ENCODE measurements at places on chromosomes 1 and 21. TPM values are rescaled to one million over a fixed set of nuclear protein-coding genes. Genes with fewer than 3 reads are reported as not detected.

GRCh38 chr1:15869413-15869812 is 21.9 kb downstream of the SPEN start:
- H3K27me3 ChIP-seq = no peaks in the 10 kb centered on the region
- H3K36me3 ChIP-seq = peaks cover 17% of the 10 kb centered on the region
- no peak overlapping the region for H3K27ac ChIP-seq
- H3K4me1 ChIP-seq = peaks cover 22% of the 10 kb centered on the region
- no peak overlapping the region for H3K4me3 ChIP-seq

DNA sequence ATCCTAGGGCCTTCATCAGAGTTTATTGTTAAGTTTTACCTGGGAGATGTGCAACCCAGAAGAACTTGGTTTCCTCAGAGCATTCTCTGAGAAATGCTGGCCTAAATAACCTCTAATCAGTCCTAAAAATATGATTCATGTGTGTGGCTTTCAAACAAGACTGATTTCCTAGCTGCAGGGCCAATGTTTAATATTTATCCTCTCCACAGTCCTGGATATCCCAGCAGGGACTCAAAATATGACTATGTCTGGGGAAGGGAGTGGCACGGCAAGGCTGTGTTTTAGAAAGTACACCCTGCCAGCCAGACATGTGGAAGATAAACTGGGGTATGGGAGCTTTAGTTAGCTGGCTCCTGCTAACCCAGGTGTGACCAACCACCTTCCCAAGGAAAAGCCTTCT is 26.3 kb downstream of the PLPP3 start:
- no peaks in the 10 kb centered on the region for H3K27me3 ChIP-seq
- H3K27ac ChIP-seq = no peak overlapping the region
- H3K4me3 ChIP-seq = no peak overlapping the region
- DNase-seq = no peak

Gene AQP10
- 0.64 TPM for total RNA-seq

- H3K27me3 ChIP-seq = no peaks in the 10 kb centered on the region
- no peak overlapping the region for H3K27ac ChIP-seq
- H3K4me3 ChIP-seq = no peak overlapping the region
- no peak for DNase-seq
- H3K4me1 ChIP-seq = no peaks in the 10 kb centered on the region
These were observed 62.6 kb downstream of the SUSD4 start for GRCh38 chr1:223301371-223301770.

GRCh38 chr1:172335377-172335776 is 85.1 kb upstream of the C1orf105 start:
- no peaks in the 10 kb centered on the region for H3K36me3 ChIP-seq
- H3K27ac ChIP-seq = no peak overlapping the region
- H3K4me1 ChIP-seq = no peaks in the 10 kb centered on the region
- no peak overlapping the region for H3K4me3 ChIP-seq

GRCh38 chr1:234918961-234919761 is 209.5 kb downstream of the TOMM20 start:
- H3K4me1 ChIP-seq = peaks cover 64% of the 10 kb centered on the region
- no peaks in the 10 kb centered on the region for H3K27me3 ChIP-seq
- H3K36me3 ChIP-seq = no peaks in the 10 kb centered on the region
- peak overlapping the region; percentile 87 for H3K27ac ChIP-seq
- peak; percentile 60 for DNase-seq
- no peak overlapping the region for H3K4me3 ChIP-seq

Gene LEMD1
- total RNA-seq = 2.1 TPM

Gene RSPO1
- total RNA-seq = 9.1 TPM

DNA sequence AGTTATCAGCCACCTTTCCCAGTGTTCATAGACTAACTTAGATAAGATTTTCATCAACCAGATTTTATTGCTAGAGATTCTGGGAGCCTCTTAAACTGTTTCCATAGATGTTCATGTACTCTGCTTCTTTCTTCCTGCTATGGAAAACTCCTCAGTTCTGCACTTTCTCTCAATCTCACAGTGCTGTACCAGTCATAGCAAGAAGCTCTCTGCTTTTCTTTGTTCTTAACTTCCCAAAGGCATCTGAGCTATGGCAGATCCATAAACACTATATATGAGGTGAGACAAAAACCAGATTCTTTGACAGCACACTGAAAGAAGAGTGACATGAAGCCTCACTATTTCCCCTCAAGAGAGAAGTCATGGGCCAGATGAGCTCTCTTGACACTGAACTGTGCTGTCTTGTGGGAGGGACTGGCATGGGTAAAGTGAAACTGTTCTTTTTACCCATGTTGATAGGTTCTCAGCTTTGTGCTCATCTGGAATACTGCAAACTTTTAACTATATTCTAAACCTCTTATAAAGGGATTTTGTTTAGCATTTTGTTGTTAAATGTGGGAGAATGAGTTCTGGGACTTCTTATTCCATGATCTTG is 64.2 kb upstream of the LYPLAL1 start:
- no peaks in the 10 kb centered on the region for H3K4me1 ChIP-seq
- H3K27ac ChIP-seq = no peak overlapping the region

- no peaks in the 10 kb centered on the region for H3K36me3 ChIP-seq
- no peak overlapping the region for H3K4me3 ChIP-seq
These were observed 26.2 kb downstream of the TNFSF18 start for GRCh38 chr1:173024543-173024942.

GRCh38 chr1:1536019-1536937 is 4.1 kb downstream of the TMEM240 start:
- H3K4me1 ChIP-seq = peaks cover 10% of the 10 kb centered on the region
- no peaks in the 10 kb centered on the region for H3K27me3 ChIP-seq
- H3K27ac ChIP-seq = no peak overlapping the region
- no peak for DNase-seq

- no peaks in the 10 kb centered on the region for H3K27me3 ChIP-seq
- H3K27ac ChIP-seq = no peak overlapping the region
- H3K4me1 ChIP-seq = peaks cover 5% of the 10 kb centered on the region
- no peak for DNase-seq
- H3K4me3 ChIP-seq = no peak overlapping the region
- no peaks in the 10 kb centered on the region for H3K36me3 ChIP-seq
These were observed 24.0 kb downstream of the FNBP1L start for GRCh38 chr1:93471911-93472310.

- H3K27me3 ChIP-seq = no peaks in the 10 kb centered on the region
- H3K27ac ChIP-seq = no peak overlapping the region
- no peak for DNase-seq
- H3K4me1 ChIP-seq = no peaks in the 10 kb centered on the region
These were observed 49.3 kb downstream of the SCP2 start for GRCh38 chr1:52976183-52977035.

- no peak overlapping the region for H3K4me3 ChIP-seq
- no peaks in the 10 kb centered on the region for H3K27me3 ChIP-seq
- H3K36me3 ChIP-seq = peaks cover 58% of the 10 kb centered on the region
- DNase-seq = no peak
- no peaks in the 10 kb centered on the region for H3K4me1 ChIP-seq
These were observed 61.3 kb upstream of the DIP2A start for GRCh38 chr21:46397211-46397905.
